ENCODE measurements at places on chromosomes 6 and 20.

DNA sequence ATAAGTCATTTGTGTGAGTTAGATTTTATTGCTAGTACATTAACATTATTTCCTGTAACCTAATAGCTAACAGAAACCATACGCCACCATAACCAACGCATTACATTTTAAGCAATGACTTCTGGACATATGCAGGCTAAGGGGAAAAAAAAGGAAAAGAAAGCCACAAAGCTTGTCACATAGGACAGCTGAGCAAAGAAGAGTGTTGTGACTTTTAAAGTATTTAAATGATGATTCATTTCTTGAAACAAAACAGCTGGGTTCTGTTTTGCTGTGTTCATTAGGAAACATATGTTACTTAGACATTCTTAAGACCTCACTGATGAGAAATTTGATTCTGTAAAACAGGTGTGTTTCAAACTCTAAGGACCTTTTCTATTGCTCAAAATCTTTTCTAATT, 171.4 kb downstream of the COL9A1 start:
- no peak for DNase-seq

DNA sequence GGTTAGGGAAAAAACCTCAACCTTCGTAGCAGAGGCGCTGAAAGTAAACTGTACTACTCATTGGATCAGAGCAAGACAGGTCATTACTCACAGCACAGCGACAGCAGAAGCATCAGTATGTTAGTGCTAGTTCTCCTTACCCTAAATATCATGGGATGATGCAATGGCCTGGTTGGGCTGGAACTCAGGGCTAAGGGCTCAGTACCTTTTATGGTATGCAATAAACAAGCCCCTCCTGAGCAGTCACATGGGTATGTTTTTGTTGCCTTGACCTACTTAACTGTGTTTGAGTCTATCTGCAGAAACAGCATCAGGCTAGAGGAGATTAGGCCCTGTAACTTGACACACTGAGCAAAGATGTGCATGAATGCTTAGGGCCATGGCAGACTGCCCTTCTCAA, 369.4 kb upstream of the IMPG1 start:
- no peak for DNase-seq

DNA sequence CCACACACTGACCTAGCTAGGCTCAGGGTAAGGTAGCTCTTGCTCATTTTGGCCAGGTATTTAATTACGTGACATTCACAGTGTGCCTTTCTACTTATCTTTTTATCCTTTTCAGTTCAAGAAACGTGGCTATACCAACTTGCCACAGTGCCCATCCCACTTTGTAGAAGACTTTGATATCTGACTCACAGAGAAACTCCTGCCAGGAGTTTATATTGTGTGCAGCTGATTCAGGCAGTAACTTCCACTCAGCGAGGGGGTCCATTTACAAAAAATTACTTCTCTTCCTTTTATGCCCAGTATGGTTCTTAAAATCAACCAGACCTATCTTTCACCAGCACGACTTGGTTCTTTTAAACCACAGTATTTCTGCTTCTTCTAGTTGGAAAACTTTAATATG, 75.6 kb downstream of the PRL start:
- DNase-seq, result no peak

- DNase-seq, result no peak
Measured at GRCh38 chr6:129776542-129777330, 66.8 kb upstream of the ARHGAP18 start.

- DNase-seq, result no peak
Measured at GRCh38 chr6:97468981-97469380, 186.0 kb upstream of the MMS22L start.

DNA sequence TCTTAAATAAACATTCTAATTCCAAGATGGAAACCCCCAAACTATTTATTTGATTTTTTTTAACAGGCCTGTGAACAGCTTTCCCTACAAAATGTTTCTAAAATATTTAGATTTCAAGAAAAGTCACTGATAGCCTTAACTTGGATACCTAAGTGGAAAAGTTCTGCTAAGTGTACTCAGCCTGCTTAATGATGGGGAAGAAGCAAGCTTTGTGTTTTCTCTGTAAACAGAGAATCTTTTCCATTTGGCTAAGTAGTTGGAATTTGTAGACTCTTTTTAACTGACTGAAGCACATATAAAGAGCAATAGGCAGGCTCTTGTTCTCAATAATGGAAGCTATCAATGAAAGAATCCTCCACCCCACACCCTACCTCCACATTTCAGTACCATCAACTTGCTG, 108.2 kb downstream of the KIF6 start:
- no peak for DNase-seq

DNA sequence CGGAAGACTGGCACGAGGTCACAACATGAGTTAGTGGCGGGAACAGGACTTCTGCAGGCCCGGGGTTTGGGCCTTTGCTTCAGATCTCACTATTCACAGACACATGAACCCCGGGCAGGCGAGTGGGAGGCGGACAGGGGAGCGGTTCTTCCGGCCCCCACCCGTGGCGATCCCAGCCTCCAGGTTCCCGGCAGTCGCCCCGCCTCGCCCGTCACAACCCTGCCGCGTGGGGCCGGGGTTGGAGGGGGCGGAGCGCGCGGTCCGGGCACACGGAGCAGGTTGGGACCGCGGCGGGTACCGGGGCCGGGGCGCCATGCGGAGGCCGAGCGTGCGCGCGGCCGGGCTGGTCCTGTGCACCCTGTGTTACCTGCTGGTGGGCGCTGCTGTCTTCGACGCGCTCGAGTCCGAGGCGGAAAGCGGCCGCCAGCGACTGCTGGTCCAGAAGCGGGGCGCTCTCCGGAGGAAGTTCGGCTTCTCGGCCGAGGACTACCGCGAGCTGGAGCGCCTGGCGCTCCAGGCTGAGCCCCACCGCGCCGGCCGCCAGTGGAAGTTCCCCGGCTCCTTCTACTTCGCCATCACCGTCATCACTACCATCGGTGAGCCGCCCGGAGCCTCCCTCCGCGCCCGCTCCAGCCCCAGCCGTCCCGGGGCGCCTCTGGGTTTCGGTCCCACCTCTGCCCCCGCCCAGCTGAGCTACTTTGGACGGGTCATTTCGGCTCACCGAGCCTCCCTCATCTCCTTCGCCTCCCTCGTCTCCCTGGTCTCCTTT, at the start of gene KCNK15:
KCNK15 (plus strand) TSS at position 268 of the 769 bp plus-strand sequence; CDS start at position 314, 46 bp downstream.
- DNase-seq, result no peak

GRCh38 chr6:158040051-158040803, 58.6 kb downstream of the SYNJ2 start:
- no peak for DNase-seq

DNA sequence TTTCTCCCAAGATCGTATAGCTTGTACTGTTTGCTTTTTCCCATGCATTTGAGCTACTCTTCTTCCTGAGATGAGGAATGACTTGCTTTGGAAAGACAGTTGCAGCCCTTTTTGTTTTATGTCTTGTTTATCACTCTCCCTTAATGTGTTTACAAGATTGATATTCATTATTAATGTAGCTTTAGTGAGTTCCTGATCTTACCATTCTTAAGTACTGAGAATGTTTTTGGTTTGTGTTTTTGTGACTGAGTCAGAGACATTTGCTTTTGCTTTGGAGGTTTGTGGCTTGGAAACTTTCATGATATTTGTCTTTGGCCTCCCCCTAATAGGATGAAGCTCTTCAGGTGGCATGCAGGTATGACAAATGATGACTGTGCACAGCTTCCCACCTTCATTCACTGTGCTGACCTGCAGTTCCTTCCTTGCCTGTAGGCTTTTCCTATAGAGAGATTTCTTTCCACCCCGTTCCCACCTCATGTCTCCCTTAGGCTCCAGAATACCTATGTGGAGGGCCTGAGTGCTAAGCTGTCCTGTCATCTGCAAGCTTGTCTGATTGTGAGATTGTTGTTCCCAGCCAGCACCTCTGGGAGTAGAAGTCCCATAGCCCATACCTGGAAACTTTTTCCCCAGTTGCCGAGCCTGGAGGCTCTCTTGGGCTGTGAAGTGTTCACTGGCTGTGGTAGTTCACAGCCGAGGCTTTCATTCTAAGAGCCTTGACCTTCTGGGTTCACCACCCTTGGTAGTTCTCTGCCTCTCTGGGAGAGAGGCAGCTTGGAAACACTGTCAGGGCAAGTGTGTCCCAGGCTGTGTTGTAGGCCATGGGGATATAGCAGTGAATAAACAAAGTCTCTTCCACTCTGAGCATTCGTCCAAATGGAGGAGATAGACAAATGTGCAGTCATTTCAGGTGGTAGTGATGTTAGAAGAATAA, 27.1 kb downstream of the CDS2 start:
- DNase-seq, result no peak

GRCh38 chr20:62989201-62989601, 17.6 kb downstream of the BHLHE23 start:
- DNase-seq, result no peak

- DNase-seq, result no peak
Measured at GRCh38 chr20:51705400-51705799, 62.8 kb downstream of the ATP9A start.

- DNase-seq, result no peak
Measured at GRCh38 chr6:77383026-77383425, 80.3 kb downstream of the HTR1B start.

DNA sequence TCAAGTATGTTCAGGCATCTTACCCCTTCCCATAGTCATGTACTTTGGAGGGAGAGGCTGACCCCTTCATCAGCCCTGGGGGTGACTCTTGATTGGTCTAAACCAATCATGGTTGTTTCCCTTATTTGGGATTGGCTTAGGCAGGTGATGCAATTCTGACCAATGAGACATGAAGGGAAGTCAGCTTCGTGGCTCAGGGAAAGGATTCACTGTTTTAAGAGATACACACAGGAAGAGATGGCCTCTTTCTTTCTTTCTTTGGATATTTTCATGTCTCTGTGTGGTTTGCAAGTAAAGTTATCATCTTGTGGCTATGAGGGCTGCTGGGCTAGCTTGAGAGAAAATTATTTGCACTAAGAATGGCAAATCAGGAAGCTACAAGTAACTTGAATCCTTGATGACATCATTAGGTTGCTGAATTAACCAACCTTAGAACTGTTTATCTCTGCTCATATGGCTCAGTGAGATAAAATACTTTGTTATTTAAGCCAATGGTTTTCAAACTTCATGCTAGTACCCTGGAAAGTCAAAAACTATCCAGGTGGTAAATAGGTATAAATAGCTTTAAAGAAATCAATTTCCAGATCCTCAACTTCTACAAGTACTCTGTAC, 144.2 kb upstream of the CENPW start:
- DNase-seq, result no peak

DNA sequence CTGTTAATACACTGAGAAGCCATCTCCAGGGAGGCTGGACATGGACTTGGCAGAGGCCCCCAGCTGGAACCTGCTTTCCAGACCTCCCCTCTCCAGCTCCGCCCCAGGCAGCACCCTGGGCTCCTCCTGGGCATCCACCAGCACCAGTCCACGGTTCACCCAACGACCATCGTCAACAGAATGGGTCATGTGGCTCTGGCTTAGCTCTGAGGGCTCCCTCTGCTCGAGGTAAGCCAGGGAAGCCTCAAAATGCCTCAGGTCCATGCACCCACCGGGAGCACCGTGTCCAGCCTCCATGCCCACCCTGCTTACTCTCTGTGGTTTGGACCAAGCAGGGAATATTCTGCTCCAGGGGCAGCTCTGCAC, 40.5 kb downstream of the WDR27 start:
- no peak for DNase-seq
